NB4 (cell line): ENCODE measurements at places on chromosomes 2 and 18.

DNA sequence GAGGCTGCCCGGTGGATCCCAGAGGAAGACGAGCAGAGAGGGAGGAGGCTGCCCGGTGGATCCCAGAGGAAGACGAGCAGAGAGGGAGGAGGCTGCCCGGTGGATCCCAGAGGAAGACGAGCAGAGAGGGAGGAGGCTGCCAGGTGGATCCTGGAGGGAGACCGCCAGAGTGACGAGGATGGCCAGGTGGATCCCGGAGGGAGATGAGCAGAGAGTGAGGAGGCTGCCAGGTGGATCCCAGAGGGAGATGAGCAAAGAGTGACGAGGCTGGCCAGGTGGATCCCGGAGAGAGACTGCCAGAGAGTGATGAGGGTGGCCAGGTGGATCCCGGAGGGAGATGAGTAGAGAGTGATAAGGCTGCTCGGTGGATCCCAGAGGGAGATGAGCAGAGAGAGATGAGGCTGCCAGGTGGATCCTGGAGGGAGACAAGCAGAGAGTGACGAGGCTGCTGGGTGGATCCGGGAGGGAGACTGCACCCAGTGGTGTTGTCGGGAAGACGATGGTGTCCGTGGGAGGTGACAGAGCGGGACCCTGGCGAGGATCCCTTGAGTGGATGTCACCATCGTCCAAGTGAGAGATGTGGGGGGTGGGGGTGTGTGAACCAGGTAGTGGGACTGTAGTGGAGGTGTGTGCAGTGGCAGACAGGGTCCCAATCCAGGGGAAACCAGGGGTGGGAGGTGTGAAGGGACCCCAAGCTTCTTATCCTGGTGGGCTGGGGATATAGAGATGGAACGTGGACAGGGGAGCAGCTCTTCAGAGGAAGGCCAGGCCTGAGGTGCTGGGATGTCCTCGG, 22.3 kb downstream of the DCDC2C start:
- DNase-seq, result no peak

GRCh38 chr2:144430722-144431391, 89.1 kb downstream of the ZEB2 start:
- DNase-seq, result no peak

GRCh38 chr2:207819839-207820784, 50.4 kb upstream of the FZD5 start:
- no peak for DNase-seq

- DNase-seq, result no peak
Observed at GRCh38 chr2:85178154-85178553, 45.0 kb downstream of the TCF7L1 start.

- no peak for DNase-seq
Observed at GRCh38 chr2:222289278-222290160, 9.3 kb downstream of the PAX3 start.

DNA sequence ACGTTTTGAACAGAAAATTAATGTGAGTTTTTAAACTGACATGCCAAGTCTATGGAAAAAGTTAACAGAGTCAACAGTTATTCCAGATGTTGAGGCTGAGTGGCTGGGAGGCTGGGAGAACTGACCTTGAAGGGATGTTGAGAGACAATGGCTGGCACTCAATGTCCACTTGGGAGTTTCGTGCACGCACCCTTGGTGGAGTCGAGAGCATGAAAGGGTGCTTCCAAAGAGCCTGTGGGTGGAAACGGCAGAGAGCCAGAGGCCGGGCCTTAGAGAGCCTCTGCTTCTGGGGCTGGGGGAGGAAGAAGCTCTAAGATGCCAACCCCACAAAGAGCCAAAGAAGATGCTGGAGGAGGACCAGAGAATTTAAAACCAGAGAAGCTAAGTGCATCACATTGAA, 63.4 kb upstream of the L3MBTL4 start:
- no peak for DNase-seq
